ENCODE measurements at places on chromosomes 6 and 20. TPM values are rescaled to one million over a fixed set of nuclear protein-coding genes. Genes with fewer than 3 reads are reported as not detected.

The MYB gene
- not detected for polyA plus RNA-seq

The DDO gene
- 2.1 TPM for polyA plus RNA-seq

The SAPCD1 gene
- not detected for polyA plus RNA-seq

The RPS21 gene
- polyA plus RNA-seq, result 514 TPM

The SLC13A3 gene
- polyA plus RNA-seq, result 0.78 TPM

The RIN2 gene
- 5.1 TPM for polyA plus RNA-seq

The BHLHE23 gene
- not detected for polyA plus RNA-seq

The ACSS1 gene
- 2.3 TPM for polyA plus RNA-seq

The RIPOR2 gene
- 62.1 TPM for polyA plus RNA-seq

The TNXB gene
- polyA plus RNA-seq, result not detected

The TRAPPC3L gene
- 0.30 TPM for polyA plus RNA-seq

The SLC17A1 gene
- polyA plus RNA-seq, result not detected

The SF3B5 gene
- 341 TPM for polyA plus RNA-seq

The MLIP gene
- 31.5 TPM for polyA plus RNA-seq

The KCNK16 gene
- polyA plus RNA-seq, result not detected

The QRSL1 gene
- polyA plus RNA-seq, result 8.8 TPM

The DZANK1 gene
- 6.2 TPM for polyA plus RNA-seq

The LST1 gene
- polyA plus RNA-seq, result not detected

The SLC35F1 gene
- polyA plus RNA-seq, result 22.7 TPM

The ZC2HC1B gene
- polyA plus RNA-seq, result not detected

The NRSN1 gene
- 130 TPM for polyA plus RNA-seq

The XKR7 gene
- 0.04 TPM for polyA plus RNA-seq

The C6orf163 gene
- 2.4 TPM for polyA plus RNA-seq

The SNAI1 gene
- polyA plus RNA-seq, result 0.34 TPM

The CDSN gene
- polyA plus RNA-seq, result not detected

The RPP40 gene
- 27.2 TPM for polyA plus RNA-seq

The VSX1 gene
- 1.5 TPM for polyA plus RNA-seq

The FAM217A gene
- not detected for polyA plus RNA-seq

The CAGE1 gene
- not detected for polyA plus RNA-seq

The CRISP3 gene
- polyA plus RNA-seq, result not detected

The LAMP5 gene
- polyA plus RNA-seq, result 12.8 TPM

The SLC2A10 gene
- polyA plus RNA-seq, result not detected

Measured in Purkinje cell (primary cell).